Activated CD8-positive, alpha-beta memory T cell treated with anti-CD3 and anti-CD28 coated beads for 1 hour (primary cell): ENCODE measurements at places on chromosomes 16 and 17.

DNA sequence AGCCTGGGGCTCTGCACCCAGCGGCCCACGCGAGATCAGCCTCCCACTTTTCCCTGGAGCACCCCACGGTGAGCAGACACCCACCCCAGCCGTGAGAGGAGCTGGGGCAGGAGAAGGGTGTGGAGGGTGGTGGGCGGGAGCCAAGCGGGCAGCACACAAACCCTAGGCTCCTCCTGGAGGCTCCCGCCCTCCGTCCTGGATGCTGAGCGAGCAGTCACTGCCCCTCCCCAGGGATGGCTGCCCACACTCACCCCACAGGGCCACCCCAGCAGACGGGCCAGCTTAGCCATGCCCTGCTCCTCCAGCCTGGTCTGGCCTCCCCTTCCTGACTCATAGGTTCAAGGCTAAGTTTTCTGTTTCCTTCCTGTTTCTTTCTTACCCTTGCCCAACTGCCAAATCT, 15.7 kb upstream of the ABCC3 start:
- no peak for DNase-seq

- no peak for DNase-seq
These were observed 10.6 kb upstream of the ENGASE start for GRCh38 chr17:79064026-79064425.

DNA sequence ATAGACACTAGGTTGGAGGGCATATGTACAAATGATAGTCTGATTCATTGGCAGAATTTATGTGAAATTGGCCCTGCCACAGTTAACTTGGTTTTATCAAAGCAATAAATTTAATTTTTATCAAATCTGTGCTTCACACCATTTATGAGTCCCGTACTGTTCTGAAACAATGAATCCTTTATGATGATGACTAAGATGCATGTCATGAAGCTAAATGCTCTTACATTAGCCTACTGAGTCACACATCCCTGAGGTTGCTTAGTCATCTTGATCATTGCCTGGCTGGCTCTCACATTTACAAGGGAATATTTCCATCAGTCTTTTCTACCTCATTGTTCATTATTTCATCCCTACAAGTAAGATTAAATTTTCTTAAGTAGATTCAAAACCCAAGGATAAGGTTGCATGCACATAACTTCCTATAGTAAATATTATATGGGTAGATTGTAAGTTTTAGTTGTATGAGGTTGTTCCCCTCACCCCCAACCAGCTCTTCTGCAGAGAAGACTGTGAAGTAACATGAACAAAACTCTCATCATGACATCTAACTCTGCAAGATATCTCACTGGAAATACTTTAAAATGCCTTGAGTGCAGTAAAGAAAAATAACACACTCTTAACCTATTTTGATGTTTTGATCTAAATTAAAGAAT, 170.7 kb downstream of the CYB561 start:
- no peak for DNase-seq

DNA sequence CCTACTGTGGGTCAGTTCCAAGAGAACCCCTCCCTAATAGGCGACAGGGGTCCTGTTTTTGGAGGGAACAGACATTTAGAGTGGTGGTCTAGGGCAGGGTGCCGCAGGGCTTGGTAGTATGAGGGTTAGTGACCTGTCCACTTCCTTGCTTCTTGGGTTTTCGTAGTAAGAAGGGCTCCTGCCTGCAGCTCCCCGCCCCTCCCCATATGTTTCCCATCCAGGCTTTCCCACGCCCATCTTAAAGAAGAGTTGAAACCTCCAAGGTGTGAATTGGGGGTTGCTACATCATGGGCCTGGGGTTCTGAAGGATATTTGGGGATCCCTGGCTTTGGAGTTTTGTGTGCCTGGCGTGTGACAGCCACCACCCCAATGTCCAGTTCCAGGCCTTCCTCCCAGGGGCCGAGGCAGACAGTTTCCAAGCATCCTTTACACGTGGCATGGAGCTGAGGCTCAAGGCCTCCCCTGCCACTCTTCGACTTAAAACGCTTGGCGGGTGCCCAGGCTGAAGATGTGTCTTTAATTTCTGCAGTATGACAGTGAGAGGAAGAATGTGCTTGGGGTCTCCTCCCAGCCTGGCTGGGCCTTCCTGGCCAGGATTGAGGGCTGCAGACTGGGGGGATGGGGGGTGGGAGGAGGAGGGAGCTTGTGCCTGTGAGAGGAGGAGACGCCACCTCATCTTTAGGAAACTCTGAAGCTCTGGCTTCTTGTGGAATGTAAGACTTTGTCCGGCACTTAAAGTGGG, 2.3 kb upstream of the COL1A1 start:
- DNase-seq: no peak

- DNase-seq: no peak
These were observed 449.5 kb upstream of the PSMD7 start for GRCh38 chr16:73847090-73847489.

DNA sequence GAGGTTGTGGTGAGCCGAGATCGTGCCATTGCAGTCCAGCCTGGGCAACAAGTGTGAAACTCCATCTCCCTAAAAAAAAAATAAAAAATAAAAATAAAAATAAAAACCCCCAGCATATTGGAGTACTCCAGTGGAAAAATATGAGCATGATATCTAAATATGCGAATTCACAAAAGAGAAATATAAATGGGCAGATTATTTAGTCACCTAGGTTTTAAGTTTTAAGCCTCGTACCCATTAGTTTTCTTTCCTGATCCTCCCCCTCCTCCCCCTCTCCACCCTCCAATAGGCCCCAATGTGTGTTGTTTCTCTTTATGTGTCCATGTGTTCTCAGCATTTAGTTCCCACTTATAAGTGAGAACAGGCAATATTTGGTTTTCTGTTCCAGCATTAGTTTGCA, 62.3 kb downstream of the GP2 start:
- DNase-seq: no peak

DNA sequence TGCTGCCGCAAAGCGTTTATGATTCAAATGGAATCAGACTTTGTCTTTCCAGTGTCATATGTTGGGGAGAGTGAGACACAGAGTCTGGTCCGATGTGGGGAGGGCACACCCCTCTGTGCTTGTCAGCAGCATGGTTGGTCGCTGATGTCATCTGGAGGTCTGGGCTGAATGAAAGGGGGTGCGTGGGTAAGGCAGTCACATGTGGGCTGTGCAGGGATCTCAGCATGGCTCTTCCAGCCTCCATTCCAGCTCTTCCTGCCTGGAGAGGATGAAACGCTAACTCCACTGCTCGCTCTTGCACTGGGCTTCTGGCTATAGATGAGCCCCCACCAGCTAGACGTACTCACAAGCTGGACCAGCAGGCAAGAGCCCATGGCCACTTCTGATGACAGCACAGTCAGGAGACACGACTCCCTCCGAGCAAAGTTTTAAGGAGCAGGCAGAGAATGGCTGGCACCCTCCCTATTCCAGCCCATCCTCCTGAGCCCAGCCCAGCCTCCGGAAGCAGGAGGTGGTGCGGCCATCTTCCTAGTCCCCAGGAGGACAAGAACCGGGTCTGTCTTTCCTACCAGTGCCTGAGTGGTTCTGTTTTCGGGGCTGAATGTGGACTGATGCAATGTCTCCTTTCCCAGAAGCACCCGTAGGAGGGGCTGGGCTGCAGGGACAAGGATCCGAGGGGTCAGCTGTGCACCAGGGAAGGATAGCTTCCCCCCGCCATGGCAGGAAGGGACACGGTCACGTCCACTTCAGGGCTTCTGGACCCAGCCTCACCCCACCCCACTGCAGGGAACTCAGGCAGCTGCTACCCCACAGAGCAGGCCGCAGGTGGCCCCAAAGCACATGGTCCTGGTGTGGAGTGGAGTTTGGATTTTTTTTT, 41.5 kb upstream of the CBFA2T3 start:
- DNase-seq: no peak

DNA sequence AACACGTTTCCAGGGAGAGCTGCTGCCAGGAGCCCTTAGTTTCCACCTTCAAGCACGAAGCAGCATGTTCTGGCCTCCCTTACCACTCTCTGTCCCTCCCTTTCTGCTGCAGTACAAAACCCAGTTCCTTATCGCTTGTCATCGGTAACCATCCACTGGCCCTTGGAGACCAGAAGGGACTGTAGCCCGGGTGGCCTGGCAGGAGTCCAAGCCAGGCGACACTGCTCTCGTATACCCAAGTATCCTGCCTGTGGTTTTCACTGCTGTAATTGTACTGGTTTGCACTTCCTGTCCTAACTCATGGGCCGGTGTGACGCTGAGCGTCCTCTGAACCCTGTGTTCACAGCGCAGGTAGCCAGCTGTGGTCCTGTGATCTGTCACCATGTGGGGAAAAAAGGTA, 81.1 kb downstream of the MAF start:
- no peak for DNase-seq

DNA sequence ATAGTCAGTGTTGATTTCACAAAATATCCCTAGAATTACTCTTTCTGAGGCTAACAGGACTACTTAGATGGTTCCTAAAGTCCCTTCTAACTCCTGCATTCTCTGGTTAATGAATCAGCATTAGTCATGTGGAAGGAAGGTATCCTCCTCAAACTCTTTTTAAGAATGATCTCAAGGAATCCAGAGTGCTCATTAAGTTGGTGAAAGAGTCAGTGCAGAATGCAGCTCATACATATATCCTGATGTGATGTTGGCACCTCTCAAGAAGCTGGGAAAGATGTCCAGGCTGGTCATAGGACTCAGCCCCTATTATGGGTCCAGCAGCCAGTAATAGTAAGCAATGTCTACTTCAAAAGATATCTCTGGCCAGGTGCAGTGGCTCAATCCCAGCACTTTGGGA, 65.5 kb downstream of the PIGL start:
- no peak for DNase-seq
